ENCODE measurements at places on chromosomes 13 and 19.
A peak's percentile ranks its signal among the peaks of the same experiment; 100 is the strongest.

DNA sequence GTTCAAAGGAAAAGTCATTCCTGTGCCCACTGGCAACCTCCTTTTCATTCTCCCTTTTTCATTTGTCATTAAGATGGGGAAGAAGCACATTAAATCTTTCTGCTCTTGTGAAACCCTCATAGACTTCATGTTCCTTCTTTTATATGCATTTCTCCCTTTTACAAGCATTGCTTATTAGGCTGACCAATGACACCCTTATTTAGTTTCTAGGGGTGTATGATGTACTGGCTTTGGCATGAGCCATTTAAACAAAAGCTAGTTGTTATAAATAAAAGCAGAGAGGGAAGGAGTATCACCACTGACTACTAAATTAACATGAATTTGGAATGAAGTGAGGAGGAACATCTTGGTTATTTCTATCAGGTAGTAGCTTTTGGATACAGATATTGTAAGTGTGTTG is 68.2 kb upstream of the PCDH9 start:
- no peak for DNase-seq

GRCh38 chr13:51000571-51001260 is 91.1 kb downstream of the RNASEH2B start:
- DNase-seq = no peak

GRCh38 chr13:39313721-39314120 is 275.5 kb downstream of the NHLRC3 start:
- DNase-seq = no peak

GRCh38 chr19:405121-405965 is 3.6 kb downstream of the C2CD4C start:
- no peak for DNase-seq

DNA sequence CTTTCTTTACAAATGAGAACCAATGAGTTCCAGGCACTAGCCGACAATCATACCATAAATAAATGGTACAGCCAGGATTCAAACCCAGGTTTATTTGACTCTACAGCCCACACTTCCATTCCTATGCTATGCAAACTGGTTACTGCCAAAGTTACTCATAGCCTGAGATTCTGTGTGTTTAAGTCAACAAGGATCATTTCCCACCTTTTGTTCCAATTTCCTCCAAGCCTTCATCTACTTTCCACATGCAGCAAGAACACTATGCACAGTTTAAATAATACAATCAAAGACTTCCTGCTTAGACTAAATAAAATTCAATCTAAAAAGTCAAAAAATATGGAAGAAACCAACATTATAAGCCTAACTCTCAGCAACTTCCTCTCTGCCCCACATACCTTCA is 59.2 kb upstream of the KLF12 start:
- no peak for DNase-seq

GRCh38 chr19:5046339-5047039 is 77.6 kb downstream of the KDM4B start:
- DNase-seq = no peak

GRCh38 chr13:85693889-85694511 is 105.2 kb downstream of the SLITRK6 start:
- peak; percentile 34 for DNase-seq

GRCh38 chr19:44626048-44626624 is 12.8 kb downstream of the IGSF23 start:
- peak; percentile 40 for DNase-seq

DNA sequence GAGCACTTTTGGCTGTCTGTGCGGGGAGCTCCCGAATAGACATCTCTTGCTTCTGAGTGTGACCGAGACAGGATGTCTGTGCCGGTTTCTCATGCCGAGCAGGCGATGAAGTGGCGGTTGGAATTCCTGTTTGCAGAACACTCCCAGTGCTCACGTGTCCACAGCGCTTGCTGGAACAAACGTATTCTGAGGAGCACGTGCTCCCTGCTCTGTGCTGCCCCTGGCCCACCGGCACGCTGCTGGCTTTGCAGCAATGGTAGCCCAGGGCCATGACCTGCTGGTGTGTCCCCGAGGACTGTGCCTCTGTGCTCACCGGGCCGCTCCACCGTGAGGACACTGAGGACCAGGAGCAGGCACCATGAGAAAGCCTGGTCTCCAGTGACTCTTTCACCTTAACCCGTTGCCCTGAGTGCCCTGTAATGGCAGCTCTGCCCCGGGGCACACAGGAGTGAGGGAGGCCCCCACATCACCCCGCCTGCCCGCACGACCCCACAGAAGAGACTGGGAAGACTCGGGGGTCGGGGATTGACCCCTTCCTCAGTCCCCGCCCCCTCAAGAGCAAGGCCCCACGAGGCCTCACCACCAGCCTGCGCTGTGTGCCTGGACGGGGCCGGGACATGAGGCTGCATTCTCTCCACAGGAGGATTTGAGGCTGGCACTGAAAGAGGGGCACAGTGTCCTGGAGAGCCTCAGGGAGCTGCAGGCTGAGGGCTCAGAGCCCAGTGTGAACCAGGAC is 40.0 kb upstream of the F7 start:
- DNase-seq = no peak
